Activated T-cell treated with anti-CD3 and anti-CD28 coated beads, Interleukin-2, amount 50 U/mL, for 1 hour (primary cell): ENCODE measurements at places on chromosomes 11 and 22.

GRCh38 chr11:16605389-16605893 is 133.0 kb upstream of the C11orf58 start:
- DNase-seq = no peak

DNA sequence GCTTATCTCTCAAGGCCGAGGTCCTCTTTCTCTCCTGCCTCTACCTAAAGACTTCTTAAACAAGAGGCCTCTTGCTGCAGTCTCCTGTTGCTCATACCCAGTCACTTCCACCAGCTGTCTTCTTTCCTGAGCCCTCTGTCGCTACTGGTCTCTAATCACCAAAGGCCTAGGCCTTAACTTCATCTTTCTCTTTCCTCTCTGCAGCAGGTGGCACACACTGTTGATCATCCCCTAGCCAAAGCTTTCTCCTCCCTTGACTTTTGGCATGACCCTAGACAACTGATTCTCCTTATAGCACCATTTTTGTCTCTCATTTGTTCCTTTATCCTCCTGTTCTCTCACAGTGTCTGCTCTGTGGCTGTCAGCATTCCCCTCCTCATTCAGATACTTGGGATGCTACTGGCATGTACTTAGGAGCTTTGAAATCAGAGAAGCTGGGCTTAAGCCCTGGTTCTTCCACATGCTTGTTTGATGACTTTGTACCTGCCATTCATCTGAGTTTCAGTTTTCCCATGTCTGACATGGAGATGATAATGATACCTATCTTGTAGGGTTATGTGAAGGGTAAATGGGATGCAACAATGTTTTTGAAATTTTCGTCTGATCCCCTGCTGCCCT is 22.4 kb downstream of the ENDOD1 start:
- no peak for DNase-seq

DNA sequence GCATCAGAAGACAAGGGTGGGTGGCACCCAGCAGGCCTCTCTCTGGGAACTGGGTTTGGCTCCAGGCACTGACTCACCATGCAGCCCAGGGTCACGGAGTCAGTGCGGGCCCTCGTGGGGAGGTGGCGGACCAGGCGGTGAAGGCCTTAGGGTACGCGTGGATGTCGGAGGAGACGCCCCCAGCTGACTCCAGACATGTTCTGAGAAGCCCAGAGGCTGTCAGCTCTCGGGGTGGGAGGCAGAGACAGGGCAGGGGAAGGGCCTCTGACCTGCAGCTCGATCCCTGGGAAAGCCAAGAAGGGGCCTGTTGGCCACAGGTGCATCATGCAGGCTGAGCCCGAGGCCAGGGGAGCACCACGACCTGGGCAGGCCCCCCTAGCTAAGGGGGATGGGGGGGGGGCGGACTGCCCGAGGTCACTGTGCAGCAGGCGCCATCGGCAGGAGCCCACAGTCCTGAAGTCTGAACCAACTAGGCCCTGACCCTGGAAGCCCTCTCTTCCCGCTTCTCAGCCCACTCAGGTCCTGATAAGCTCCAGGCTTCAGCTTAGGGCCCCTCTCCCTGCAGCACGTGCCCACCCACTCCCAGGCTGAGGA is 18.0 kb downstream of the MOB2 start:
- DNase-seq = no peak

GRCh38 chr11:123800036-123800435 is 6.1 kb downstream of the OR6M1 start:
- no peak for DNase-seq

DNA sequence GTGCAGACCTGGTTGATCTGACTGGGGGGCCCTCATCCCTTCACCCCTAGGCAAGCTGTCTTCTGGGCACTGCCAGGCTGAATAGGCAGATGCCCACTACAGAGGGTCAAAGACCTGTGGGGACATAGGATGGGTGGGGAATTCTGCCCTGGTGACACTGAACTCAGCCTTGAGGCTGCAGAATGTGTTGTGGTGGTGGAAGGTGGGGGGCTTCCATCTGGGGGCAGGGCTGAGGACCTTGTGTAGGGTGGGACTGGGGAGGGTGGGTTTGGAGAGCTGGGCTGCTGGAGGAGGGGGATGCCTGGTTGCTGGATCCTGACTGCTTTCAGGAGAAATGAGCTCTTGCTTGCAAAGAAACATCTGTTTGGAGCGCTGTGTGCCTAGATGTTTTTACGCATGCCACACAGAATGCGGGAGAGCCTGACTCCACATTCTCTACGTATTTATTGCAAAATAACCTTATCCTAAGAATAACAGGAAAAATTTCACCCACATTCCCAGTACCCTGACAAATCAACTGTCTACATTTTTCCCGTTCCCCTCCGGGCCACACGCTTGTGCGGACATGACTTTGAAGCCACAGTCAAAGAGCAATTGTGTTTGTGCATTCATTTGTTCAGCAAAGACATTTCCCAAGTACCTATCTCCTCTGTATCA is 18.3 kb downstream of the SMIM38 start:
- no peak for DNase-seq

DNA sequence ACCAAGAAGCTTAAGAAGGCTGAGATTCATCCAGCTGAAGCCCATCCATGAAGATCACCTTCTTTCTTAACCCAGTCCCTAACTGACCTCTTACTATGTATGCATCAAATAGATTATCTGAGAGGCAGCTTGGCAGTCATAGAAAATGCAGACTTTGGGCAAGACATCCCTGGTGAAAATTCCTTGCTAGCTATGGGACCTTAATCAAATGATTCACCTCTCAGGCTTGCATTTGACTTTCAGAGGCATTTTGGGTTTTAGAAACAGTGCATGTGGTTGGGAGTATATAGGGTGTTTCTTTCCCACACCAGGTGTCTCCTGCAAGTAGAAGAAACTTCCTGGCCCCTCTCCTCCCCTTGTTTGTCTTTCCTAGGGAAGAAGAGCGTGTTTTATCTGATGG is 188.5 kb upstream of the ISX start:
- DNase-seq = no peak

DNA sequence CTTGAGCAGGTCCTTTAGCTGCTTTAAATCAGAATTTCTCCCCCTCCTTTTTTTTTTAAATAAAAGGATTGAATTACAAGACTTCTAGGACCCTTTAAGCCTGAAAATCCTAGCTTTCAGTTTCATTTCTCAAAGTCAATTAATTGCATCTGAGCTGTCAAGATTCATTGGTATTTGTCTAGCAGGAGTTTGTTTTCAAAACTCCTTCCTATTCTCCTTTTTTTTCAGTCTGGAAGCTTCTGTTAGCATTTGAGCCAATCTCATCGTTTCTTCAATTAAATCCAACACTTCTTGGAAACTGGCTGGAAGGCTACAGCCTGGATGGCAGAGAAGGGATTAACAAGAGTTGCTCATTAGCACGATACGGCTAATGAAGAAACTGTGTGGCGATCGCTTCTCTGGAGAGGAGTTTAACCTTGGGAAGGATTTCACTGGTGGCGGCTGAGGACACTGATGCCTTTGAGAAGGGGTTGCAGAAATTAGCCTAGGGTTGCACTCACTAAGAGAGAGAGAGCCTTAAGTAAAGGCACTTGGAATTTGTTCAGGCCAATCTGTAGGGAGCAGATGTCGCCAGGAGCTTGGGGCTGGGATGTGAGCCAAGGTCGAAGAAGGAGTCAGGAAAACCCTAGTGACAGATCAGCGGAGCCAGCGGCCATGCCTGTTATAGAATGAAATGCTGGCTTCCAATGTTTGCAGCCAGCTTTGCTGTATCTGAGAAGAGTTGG is 43.8 kb upstream of the API5 start:
- DNase-seq = no peak

DNA sequence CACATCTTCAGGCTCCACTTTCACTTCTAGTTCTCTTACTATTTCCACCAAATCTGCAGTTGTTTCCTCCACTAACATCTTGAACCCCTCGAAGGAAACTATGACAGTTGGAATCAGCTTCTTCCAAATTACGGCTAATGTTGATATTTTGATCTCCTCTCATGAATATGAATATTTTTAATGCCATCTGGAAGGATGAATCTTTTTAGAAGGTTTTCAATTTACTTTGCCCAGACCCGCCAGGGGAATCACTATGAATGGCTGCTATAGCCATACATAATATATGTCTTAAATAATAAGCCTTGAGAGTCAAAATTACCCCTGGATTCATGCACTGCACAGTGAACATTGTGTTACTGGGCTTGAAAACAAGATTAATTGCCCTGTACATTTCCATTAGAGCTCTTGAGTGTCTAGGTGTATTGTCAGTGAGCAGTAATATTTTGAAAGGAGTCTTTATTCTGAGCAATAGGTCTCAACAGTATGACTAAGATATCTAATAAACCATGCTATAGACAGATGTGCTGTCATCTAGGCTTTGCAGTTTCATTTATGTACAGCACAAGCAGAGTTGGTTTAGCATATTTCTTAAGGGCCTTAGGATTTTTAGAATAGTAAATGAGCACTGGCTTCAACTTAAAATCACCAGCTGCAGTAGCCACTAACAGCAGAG is 48.3 kb upstream of the LRRC55 start:
- DNase-seq = no peak

- no peak for DNase-seq
Observed at GRCh38 chr11:33633251-33634003, 67.2 kb downstream of the C11orf91 start.

- no peak for DNase-seq
Observed at GRCh38 chr11:34960277-34960676, 43.9 kb downstream of the PDHX start.

- no peak for DNase-seq
Observed at GRCh38 chr11:78744949-78745348, 170.3 kb upstream of the NARS2 start.

DNA sequence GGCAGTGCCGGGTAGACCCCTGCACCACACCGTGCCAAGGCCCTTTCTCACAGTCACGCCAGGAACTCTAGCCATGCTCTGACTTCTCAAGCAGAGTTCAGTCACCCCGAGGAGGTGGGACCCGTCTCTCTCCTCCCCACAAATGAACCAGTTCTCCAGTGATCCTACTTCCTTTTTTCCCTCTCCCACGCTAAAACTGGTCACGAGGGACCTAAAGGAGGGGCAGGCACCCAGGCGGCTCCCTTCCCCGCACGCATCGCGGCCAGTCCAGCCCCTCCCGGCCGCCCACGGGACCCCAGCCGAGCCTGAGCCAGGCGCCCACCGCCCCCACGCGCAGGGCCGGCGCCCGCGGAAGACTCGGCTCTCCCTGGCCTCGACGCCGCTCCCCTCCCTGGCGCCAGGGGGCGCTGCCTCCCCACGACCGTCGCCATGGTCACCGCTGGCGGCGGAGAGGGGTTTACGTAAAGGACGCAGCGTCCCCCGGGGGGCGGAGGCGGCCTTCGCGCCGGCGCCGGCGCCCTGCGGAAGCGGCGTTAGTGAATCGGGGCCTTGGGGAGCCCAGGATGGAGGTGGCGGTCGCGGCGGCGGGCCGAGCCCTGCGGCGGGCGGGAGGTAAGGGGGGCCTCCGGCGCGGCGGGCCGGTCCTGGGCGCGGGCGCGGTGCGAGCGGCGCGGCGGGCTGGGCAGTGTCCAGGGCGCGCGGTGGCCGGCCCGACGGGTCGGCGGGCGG is at the start of gene DAGLA:
DAGLA (plus strand) TSS at position 499 of the 729 bp plus-strand sequence. CDS start 39,765 bp downstream, outside the sequence.
- peak; percentile 88 for DNase-seq

- DNase-seq = no peak
Observed at GRCh38 chr11:7577291-7578190, 63.7 kb downstream of the PPFIBP2 start.

DNA sequence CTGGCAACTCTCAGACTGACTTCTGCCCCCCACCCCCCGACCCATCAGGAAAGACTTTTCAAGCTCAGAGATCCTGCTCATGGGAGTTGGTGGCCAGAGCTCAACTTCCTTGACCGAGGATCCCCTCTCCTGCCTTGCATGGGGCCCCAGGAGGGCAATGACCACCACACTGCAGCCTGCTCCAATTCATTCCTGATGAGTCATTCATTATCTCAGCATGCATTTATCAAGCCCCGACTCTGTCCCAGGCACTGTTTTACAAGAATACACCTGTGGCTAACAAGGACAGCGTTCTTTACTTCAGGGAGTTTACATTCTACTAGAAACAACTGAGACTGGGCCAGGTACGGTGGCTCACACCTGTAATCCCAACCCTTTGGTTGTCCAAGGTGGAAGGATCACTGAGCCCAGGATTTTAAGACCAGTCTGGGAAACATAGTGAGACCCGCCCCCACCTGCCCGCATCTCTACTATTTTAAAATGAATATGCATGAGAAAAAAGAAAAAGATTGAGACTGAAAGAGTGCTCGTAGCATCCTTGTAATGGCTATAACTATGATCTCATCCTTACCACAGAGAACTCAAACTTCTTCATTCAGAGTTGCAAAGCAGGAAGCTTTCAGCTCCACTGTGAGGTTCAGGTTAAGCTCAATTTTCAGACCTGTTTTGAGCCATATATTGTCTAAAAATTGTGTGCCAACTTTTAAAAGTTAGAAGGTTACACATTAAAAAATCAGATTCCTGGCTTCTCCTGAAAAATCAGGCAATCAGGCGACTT is 60.4 kb downstream of the FEZ1 start:
- DNase-seq = no peak

DNA sequence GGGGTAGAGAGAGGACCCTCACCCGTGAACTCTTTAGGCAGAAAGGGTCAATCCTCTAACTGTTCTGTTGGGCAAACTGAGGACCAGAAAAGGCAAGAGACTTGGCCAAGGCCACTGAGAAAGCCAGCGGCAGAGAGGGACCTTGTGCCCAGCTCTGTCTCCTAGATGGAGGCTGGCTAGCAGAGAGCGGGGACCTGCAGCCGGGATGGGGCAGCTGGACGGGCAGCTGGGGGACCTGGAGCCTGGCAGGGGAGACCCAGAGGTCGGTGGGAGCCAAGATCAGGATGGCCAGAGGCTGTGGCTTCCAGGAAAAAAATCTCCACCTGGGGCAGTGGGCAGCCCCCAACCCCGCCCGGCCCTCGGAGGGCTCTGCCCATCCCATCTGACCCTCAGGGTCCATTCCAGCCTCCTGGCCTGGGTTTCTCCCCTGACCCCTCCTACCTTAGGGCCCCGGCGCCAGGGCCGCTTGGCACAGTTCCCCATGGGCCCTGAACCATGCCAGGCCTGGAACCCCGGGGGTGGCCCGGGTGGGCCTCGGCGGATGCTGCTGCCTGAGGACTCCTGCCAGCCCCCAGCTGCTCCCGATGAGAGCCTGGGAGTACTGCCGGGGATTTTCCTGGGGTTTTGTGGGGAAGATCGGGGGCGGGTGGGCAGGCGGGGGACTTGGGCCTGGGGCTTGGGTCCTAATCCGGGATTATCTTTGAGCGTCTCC is at the start of gene CABP2:
CABP2 (minus strand) TSS at position 603 of the 712 bp plus-strand sequence; CDS start at position 483, 120 bp downstream.
- DNase-seq = no peak

DNA sequence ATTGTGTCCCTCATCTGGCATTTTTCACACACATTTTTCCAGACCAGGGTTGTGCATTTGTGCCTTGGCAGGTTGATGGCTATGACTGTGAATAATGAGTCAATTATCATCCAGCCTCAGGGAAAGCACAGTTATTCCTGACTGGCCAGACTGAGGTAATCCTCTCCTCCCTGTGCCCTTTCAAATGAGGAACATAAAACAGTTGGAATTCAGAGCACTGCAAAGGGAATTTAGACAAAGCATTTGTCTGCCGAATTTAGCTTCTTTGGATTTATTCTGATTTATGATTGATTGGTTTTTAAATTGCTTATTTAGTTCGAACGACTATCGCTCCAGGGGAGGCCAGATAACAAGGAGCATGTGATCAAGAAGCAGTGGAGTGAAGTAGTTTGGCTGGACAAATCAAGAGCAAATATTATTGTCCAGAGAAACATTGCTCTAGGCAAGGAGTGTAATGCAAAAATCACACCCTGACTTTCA is 30.8 kb upstream of the RAG2 start:
- DNase-seq = no peak

- no peak for DNase-seq
Observed at GRCh38 chr11:72352859-72353551, 81.3 kb downstream of the CLPB start.

- DNase-seq = no peak
Observed at GRCh38 chr11:116112087-116112935, 608.1 kb upstream of the CADM1 start.
